HuH-7.5 (cell line): ENCODE measurements at places on chromosomes 11 and 22.

DNA sequence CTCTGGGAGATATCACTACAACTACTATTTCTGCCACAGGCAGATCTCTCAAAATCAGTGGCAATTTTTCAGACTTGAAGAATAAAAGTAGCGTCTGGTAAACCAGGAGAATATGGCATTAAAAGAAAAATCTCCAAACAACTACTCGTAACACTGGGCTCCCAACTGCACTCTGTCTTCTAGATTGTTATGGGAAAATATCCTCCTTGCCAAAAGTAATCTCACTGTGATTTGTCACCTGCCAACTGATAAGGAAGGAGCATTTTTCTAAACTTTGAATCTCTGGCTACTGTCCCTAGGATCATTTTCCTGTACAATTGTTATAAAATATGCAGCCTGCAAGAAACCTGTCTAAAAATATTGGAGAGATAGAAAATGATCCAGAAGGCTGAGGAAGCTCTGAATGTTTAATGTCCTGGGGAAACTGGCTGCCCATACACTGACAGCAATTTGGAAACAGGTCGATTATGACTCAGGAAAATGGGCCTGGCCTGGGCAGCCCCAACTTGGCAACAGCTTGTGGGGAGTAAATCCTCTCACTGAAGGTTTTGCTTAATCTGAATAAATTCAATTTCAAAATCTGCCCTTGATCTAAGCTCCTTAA is 90.5 kb upstream of the DBX1 start:
- DNase-seq = no peak

DNA sequence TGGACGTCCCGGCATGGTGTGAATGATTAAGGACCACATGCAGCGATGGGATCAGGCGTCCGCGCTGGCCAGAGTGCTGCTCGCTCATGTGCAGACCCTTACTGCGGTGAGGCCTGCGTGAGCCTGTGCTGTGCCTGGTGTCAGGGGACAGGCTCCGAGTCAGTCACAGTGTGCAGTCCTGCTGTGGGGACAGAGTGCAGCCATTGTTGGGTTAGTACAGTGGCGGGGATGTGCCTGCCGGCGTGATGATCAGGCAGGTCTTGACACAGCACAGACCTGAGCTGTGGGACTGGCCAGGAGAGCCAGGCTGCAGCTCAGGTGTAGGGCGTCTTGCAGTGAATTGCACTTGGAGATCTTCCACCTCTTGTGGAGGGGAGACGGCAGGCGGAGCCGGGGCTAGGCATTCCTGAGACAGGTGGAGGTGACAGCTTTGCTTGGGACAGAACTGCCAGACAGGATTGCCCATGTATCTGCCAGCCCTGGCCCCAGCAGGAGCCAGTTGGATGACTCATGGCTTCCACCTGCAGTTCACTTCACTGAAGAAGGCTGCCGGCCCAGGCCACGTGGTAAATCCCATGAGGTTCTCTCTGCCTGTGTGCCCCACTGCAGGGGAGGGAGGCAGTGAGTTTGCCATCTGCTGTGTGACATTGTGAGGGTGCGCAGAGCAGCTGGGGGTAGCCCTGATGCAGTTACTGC is 17.3 kb downstream of the TRMU start:
- DNase-seq = no peak

- no peak for DNase-seq
These were observed 37.7 kb downstream of the SHISAL1 start for GRCh38 chr22:44274918-44275630.

- DNase-seq = no peak
These were observed 14.9 kb downstream of the LMO1 start for GRCh38 chr11:8248786-8249185.

DNA sequence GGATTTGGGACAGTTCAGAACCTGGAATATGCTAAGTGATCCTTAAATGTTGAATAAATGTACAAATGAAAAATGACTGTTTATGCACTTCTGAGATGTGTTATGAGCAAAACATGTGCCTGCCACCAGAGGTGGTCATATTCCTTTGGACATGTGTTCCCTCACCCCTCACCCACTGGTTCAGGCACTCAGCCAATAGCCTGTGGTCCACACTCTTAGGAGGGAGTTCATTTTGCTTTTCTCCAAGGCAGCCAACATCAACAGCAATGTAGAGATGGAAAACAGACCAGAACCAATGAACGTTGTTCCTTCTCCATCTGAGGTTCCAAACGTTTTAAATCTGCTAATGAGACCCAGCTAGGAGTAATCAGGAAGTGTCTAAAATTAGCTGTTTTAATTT is 44.0 kb downstream of the RPUSD4 start:
- no peak for DNase-seq

DNA sequence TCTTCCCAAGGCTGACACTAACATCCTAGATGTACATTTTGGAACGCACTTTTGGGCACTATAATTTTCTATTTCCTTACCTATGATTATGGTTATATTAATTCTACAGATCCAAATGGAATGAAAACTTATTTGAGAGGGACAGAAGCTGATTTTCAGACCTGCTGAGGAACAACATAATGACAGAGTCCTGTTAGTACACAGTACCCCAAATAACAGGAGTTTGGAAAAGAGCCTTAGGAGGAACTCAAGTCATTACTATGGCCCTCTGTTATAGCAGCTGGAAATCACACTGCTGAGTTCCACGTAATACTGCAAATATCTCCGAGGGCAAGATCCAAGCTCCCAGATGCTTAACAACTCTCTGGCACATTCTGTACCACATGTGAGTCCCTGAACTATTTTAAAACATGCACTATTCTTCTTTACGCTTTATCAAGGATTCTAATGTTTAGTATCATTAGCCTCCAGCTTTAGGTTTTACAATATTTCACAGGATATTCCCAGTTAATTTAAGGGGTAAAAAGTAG is 1027.7 kb upstream of the CCDC90B start:
- DNase-seq = no peak

DNA sequence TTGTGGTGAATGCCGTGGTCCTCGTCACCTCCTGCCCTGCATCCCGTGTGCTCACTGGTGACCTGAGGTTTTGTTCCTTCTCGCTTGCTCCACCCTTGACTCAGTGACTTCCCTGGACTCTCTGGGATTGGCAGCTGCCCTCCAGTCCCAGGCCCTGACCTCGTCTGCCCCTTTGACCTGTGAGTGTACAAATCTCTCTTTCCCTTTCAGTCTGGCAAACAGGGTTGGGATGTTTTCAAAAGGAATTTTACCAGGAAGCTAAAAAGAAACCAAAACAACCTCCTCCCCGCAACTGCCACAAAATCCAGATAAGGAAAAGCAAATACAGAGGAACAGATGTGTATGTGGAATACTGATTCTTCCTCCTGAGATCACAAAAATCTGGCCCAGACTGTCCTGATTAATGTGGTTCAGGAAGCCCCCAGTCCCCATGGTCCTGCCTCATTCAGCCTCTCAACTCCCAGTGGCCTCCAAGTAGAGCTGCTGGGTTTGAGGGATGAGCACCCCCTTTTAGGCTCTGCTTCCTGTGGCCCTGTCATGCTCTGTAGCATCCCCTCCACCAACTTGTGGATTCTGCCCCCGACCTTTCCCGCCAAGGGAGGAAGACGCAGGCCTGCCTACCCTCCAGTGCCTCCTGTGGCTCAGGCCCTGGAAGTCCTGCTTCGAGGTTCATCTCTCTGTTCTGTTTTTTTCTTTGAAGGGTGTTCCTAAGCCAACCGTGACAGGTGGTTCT is 15.2 kb downstream of the ROBO4 start:
- DNase-seq = peak; percentile 62

DNA sequence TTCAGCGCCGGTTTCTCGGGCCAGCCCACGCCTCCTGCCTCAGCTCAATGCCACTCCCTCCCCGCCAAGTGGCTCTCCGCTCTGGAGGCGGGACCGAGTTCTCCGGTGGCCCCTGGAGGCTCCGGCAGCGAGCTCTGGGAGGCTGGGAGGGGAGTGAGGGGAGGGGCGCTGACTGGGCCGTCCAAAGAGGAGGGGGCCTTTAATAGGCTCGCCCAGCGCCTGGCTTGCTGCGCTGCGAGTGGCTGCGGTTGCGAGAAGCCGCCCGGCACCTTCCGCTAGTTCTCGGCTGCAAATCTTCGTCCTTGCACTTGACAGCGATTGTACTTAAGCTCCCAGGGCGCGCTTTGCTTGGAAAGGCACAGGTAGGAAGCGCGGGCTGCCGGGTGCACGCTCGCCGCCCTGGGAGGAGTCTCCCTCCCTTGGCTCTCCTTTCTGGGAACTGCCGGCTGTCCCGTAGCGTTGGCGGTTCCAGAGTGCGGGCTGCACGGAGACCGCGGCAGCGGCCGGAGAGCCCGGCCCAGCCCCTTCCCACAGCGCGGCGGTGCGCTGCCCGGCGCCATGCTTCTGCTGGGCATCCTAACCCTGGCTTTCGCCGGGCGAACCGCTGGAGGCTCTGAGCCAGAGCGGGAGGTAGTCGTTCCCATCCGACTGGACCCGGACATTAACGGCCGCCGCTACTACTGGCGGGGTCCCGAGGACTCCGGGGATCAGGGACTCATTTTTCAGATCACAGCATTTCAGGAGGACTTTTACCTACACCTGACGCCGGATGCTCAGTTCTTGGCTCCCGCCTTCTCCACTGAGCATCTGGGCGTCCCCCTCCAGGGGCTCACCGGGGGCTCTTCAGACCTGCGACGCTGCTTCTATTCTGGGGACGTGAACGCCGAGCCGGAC is at the start of gene ADAMTS15:
Gene ADAMTS15 (plus strand): TSS at position 230 of the 894 bp plus-strand sequence. CDS start 329 bp downstream, at position 559.
- DNase-seq = no peak

- no peak for DNase-seq
These were observed 609.9 kb downstream of the BUD13 start for GRCh38 chr11:116162886-116163230.
